ENCODE measurements at places on chromosomes 3 and 15.
A peak's percentile ranks its signal among the peaks of the same experiment; 100 is the strongest.

GRCh38 chr15:58445865-58446264 is 14.1 kb downstream of the LIPC start:
- no peak for DNase-seq

GRCh38 chr3:114545193-114545592 is 251.4 kb downstream of the TIGIT start:
- DNase-seq: no peak

DNA sequence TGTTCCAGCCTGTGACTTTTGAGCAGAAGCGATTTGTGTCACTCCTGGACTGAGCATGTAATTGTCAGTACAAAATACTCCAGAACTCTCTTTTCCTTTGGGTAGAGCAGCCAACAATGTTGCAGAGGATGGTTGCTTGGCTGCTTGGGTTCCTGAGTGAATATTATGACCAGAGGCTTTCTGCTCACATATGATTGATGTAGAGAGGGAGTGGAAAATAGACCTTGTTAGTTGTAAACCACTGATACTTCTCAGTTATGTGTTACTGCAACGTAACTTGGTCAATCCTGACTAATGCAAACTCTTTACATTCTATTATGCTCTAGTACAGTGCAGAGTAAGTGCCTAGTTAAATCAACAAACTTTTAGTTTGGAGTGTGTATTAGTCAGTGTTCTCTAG is 322.6 kb upstream of the KCNH8 start:
- DNase-seq: no peak

GRCh38 chr15:81911022-81911971 is 134.5 kb downstream of the MEX3B start:
- DNase-seq: no peak

DNA sequence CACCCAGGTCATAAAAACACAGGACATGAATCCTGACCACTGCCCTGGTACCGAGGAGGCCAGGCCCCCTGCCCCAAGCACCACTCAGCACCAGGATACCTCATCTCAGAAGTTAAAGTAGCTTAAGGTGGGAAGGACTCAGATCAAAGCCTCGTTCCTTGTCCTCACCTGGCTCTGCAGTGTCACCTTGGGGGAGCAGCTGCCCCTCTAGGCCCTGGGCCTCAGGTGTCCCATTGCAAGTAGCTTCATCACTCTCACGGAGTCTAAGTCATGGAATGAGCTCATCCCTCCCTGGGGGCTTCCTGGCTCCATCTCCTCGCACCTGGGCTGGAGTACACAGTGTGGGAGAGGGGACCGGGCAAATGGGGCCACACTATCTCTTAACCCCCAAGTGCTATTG is 148.0 kb downstream of the TPRA1 start:
- no peak for DNase-seq

- no peak for DNase-seq
Measured at GRCh38 chr3:190325923-190326322, 3.7 kb upstream of the CLDN1 start.

GRCh38 chr15:73683777-73684580 is at the start of gene CD276:
TSS of gene CD276 (plus strand) at chr15:73684383. CDS start at chr15:73699640, 15,257 bp downstream.
- DNase-seq: no peak

- DNase-seq: no peak
Measured at GRCh38 chr3:42747581-42747980, 25.5 kb downstream of the CCDC13 start.

DNA sequence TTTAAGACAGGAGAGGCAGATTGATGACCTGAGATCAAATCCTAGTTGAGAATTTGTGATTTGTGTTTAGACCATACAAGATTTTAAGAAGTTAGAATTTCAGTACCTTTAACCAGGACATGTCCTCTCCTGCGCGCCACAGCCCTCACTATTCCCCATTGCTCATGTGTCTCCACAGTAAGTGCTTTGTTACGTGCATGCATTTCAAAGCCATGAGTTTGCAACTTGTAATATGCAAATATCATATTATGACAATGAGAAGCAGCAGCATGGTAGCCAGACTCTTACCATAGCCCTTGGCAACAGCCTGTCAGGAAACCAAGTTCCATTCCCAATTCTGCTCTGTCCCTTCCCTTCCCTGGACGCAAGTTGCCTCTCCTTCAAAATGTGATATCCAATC is 73.3 kb upstream of the ATP13A5 start:
- no peak for DNase-seq

DNA sequence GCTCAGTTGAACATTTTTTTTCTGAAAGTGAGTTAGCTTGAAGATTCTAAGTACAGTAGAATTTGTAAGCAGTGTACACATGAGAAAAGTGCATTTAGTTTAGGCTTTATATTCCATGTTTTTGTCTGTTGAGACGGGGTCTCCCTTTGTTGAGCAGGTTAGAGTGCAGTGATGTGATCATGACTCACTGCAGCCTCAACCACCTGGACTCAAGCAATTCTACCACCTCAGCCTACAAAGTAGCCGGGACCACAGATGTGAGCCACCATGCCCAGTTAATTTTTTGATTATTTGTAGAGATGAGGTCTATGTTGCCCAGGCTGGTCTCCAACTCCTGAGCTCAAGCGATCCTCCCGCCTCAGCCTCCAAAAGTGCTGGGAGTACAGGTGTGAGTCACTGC is 5.3 kb upstream of the CSNK1G1 start:
- DNase-seq: no peak

DNA sequence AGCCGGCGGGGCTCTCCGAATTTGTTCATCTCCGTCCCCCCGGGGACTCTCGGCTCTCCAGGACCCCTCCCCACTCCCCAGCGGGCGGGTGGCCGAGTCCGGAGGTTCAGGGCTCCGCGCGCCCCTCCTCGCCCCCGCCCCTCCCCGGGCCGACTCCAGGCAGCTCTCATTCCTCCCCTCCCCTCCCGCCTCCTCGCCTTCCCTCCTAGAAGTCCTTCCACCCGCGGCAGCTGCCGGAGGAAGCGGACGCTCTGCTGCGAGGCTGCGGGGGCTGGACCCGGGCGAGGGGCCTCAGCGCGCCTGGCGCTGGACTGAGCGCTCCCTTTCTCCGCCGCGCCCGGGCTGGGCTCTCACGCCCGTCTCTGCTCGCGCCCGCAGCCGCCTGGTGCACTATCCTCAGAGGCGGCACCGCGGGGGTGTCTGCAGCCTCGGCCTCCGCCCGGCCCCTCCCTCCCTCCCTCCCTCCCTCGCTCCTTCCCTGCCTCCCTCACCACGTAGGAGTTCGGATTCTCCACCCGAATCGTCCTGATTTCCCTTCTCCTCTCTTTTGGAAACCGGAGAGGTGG is at the start of gene ROBO2:
Gene ROBO2, plus strand, starts transcription at position 494 of the 566 bp plus-strand sequence. CDS start 687 bp downstream, outside the sequence.
- no peak for DNase-seq

- DNase-seq: no peak
Measured at GRCh38 chr3:22923711-22924110, 279.4 kb upstream of the UBE2E2 start.

- peak; percentile 7 for DNase-seq
Measured at GRCh38 chr15:92095693-92096092, 242.2 kb downstream of the SLCO3A1 start.

DNA sequence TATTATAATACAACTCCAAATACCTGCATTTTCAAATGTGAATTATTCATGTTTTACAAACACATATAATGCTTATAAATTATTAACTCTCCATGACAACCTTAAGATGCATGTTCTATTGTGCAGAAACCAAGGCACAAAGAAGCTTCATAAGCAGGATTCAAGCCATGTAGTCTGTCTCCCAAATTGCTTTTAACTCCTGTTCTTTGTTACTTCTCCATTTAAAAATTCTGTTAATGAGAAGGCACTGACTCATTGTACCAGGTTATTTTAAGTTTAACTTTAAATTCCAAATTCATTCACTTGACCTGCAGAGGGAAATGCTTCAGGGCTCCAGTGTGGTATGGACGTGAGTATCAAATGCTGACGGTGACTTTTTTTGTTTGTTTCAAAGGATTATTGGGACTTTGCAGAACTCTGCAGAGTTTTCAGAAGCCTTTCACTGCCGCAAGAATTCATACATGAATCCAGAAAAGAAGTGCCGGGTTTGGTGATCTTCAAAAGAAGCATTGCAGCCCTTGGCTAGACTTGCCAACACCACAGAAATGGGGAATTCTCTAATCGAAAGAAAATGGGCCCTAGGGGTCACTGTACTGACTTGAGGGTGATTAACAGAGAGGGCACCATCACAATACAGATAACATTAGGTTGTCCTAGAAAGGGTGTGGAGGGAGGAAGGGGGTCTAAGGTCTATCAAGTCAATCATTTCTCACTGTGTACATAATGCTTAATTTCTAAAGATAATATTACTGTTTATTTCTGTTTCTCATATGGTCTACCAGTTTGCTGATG is 100.0 kb downstream of the MME start:
- no peak for DNase-seq

DNA sequence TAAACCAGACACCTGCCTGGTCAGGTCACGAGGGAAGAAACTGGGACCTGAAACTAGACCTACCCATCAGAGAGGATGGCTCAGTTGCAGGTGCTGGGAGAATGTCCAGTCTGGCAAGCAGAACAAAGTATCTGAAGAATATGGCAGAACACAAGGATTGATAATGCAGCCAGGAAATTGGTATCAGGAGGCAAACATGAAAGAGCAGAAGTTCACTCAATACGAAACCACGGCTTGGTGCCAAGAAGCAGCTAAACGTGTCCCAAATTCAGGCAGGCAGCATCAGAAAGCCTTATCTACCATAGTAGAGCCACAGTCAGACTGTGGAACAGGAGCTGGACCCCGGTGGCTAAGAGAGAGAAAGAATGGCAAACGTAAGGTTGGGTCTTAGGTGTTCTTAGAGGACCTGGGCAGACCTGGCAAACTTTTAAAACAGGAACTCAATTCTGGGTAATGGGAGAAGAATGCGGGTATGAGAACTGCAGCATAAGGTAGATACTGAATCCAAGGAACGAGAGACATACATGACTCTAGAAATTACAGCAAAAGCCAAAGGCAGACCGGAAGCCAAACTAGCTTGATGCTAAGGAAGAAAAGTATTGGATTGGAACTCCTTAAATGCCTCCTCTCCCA is 169.0 kb upstream of the NECTIN3 start:
- no peak for DNase-seq

DNA sequence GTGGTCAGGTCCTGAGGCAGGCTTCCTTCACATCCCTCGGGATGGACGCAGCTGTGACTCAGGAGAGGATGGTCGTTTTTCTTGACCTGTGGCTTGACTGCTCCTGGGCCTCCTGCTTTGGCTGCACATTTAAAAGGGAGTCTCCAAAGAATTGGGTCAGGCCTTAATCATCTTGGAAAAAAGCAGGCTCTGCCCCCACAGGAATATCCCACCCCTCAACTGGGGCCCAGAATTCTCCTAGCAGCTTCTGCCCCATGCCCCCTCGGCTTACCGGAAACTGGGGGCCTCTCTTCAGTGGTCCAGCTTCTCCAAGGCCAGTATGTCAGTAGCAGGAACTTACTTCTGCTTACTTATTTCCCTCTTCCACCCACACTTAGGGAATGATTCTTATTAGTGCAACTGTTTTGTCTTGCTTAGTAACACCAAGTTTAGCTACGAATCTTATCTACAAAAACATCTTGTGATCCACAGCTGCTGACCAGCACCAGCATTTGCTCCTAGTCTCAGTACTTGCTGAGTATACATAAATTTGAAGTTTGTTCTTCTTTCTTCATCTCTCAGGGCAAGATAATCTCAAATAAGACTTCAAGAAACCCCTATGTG is 35.7 kb downstream of the ATG7 start:
- DNase-seq: no peak

- no peak for DNase-seq
Measured at GRCh38 chr3:156259896-156260295, 139.5 kb downstream of the KCNAB1 start.

DNA sequence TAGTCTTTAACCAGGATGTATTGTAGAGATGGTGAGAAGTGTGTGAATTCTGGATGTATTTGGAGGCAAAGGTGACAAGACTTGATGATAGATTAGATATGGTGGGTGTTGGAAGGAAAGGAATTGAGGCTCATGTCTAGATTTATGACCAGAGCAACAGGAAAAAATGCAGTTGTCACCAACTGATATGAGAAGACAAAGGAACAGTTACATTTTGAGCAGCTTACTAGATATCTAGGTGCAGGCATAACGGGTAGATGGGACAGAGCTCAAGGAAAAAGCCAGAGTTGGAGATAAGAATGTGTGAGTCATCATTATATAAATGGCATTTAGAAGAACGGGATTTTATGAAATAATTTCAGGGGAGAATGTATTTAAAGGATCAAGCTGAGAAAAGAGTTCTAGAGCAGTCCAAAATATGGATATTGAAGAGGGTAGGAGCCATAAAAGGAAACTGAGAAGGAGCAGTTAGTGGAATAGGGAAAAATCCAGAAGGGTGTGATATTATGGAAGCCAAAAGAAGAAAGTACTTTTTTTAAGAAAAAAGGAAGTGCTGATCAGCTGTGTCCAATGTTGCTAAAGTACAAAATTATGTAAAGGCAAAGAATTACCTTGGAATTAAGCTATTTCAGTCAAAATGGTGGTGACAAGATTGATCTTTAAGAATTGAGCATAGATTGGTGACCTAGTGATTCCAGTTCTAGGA is 262.5 kb downstream of the CGGBP1 start:
- DNase-seq: no peak
